ENCODE measurements at places on chromosomes 6 and 20.

DNA sequence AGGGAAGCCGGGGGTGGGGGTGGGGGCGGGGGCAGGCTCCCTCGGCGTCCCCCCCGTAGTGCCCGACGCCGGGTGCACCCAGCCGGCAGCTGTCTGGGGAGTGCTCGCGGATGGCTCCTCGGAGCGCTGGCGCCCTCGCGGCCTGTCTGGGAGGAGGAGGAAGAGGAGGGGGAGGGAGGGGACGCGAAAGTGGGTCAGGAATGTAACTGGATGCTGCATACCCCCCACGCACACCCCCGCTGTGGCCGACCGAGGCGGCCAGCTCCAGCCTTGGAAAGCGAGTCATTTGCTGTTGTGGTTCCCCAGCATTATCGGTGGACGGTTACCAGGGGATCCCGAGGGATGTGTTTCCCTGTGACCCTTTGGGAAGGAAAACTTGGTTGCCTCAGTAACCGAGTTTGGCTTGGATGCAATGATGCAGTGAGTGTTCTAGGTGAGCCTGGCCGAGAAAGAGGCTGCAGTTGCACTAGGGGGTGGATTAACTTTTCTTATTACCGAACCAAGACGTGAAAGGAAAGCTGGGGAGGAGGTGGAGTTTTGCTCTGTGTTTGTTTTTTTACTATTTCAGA is 55.2 kb upstream of the RREB1 start:
- DNase-seq: no peak

GRCh38 chr20:48528346-48528745 is 299.5 kb downstream of the PREX1 start:
- no peak for DNase-seq

GRCh38 chr20:63783970-63784369 is 44.4 kb downstream of the SLC2A4RG start:
- no peak for DNase-seq

DNA sequence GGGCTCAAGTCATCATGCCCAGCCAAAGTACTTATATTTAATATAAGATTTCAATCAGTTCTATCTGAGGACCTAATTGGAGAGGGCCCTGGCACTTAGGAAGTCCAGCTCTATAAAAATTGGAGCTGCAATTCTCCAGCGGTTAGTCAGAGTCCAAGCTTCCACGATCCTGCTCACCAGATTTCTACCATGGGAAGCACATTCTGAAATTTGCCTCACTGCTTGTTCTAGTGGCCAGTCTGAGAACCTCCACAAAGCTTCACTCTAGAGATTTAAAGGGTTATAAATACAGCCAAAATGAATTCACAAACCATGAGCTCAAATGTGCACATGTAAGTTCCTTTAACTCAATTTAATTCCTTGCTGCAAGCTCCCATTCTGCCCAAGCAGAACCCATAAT is 33.5 kb downstream of the PNLDC1 start:
- no peak for DNase-seq

GRCh38 chr6:137745321-137745720 is 121.7 kb upstream of the TNFAIP3 start:
- no peak for DNase-seq

GRCh38 chr6:76166874-76167273 is 94.4 kb upstream of the IMPG1 start:
- no peak for DNase-seq

DNA sequence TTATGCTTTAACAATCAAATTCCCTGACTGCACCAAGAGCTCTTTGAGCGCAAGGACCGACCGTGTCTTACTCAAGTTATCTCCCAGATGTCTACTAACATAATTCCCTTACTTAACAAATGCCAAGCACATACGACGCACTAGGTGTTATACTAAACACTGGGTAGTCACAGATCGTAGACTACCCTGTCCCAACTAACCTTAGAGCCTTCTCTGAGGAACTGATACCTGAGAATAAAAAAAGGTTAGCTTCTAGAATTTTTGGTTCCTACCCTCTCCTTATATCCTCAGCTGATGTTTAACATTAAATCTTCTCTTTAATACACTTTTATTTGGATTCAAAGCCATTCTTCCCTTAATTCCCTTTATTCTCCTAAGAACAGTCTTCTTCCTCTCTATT is 38.5 kb downstream of the EPB41L2 start:
- no peak for DNase-seq

- no peak for DNase-seq
Observed at GRCh38 chr6:3013486-3013885, 13.8 kb downstream of the NQO2 start.
